Left cardiac atrium (tissue), 4 donors: ENCODE measurements at places on chromosomes 3 and 15.

DNA sequence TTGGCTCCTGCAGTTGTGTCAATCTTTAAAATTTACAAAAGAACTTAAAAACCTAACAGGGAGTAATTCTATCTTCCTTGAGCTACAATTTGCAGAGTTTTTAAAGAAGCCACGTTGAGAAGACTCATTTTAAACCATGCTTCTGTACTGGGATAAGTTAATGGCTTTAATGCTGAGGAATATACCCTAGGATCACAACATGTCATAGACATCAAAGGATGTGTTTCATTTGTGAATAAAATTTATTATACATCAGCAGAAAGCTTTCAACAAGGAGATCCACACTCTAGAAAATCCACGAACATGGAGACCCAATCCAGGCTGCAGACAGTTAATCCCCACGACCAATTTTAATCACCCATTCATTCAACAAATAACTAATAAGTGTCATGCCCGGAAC, 297.2 kb downstream of the MAGI1 start:
- DNase-seq, result no peak

GRCh38 chr3:98892263-98892662, 9.2 kb downstream of the DCBLD2 start:
- DNase-seq, result no peak

GRCh38 chr3:119293105-119293870, 895 bp upstream of the ARHGAP31 start:
- DNase-seq, result no peak

DNA sequence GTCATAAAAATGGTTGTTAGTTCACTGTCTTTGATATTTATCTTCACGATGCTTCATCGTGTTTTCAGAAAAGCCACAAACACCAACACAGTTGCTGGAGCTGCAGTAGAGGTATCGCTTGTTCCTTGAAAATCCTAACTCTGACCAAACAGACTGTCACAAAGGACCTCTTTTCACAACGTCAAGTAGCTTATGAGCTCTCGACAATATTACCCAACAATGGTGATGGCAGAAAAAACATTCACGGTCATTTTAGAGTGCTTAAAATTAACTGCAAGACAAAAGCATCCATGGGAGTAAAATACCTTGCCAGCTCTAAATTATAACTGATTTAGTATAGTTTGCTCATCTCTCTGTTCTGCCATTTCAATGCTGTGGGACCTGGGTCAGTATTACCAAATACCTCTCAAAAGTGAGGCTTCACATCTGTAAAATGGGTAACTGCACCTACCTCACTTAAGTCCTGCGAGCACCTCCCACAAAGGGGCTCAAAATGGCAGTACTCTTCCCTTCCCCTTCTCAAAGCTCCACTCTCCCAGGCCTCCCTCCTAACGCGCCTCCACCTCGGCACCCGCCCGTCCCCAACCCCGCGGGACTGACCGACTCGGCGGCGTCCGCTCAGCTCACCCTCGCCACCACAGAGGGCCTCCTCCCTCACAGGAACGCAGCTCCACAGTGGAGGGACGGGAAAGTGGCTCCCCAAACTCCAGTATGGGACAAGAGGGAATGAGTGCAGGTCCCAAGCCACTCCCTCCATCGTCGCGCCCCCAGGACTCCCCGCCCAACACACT, 546 bp downstream of the TRIM59 start:
- no peak for DNase-seq

DNA sequence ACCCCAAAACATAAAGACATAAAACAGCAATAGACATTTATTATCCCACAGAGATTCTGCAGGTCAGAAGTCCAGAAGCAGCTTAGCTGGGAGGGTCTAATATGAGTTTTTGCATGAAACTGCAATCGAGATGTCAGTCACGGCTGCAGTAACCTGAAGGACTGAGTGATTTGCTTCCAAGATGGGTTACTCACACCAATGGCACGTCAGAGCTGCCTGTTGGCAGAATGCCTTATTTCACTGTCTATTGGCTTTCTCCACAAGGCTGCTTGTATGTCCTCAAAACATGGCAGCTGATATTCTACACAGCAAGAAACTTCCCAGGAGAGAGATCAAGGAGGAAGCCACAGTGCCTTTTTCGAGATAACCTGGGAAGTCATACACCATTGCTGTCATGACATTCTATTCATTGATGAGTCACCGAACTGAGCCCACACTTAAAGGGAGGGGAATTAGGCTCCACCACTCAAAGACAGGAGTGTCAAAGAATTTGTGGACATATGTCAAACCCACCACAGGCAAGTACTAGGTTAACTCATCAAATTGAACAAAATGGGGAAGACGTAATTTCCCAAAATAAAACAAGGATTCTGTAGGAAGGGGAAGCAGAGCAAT, 122.2 kb downstream of the SYNPR start:
- DNase-seq, result no peak

DNA sequence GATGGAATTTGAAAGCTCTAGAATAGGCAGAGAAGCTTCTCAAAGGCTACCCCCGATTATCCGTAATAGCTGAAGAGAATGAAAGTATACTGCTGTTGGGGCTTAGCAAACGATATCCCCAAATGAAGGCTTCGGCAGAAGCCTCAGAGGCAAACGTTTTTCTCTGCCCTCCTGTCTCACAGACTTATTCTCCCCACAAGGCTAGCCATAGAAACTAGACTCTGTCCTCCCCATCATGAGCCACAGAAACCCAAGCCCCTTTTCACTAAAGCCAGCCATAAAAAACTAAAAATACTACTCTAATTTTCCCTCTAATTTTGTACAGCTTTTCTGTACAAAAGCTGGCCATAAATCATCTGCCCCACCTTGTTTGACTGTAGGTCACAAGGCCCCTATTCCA, 413.4 kb upstream of the CFAP20DC start:
- no peak for DNase-seq

DNA sequence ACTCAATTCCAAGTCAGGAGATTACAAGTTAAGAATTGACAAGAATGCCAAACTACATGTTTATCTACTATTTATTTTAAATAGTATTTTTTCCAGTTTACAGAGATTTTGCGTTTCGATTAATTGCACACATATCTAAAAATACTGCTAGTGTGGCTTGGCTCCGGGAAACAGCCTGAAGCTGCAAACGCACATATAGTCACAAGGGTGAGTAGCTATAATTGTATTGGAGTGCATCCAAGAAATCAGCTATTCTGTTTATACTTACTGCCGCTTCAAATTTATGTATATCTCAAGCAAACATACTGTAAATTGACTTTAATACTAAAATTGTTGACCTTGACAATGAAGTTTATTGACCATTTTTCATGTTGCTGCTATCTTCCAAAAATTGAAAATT, 77.0 kb upstream of the PLSCR5 start:
- no peak for DNase-seq

DNA sequence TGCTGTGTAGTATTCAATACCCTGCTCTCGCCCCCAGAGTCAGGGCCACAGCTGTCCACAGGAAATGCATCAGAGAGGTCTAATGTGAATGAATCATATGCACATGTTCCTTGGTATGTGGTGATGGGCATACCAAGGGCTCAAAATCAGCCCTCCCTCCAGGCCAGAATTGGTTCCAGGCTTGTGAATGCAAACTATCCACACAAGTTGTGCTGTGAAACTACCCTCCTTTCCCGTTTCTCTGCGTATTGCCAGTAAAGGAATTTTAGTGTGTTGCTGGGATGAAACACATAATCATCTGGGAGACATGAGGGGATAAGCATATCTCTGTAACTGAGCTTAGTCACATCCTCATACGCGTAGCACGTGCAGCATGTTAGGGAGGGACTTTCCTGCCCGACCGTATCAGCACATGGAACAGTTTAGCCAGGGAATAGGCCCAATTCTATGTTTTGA, 9.2 kb upstream of the MME start:
- DNase-seq, result peak; percentile 24

DNA sequence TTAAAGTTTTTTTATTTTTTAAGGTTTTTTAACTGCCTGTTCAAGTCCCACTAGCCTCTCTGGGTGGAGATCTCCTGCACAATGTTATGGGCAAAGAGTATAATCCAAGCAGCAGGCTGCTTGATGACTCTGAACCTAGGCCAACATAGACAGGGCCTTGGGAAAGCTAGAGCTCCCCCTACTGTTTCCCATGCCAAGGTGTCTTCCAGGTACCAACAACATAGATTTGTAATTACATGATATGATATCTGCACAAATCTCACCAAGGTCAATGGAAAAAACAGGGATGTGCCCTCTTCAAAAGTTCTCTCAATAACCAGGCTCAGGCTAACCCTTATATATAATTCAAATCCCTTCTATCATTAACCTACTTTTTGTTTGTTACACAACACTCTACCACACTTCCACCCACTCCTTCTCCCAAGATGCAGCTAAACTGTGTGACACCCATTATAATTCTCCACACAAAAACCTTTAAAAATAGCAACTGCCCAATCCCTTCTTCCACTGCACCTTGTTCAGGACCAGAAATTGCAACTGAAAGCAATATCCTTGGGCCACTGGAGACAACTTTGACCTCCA, 43.8 kb downstream of the RBM15B start:
- no peak for DNase-seq

DNA sequence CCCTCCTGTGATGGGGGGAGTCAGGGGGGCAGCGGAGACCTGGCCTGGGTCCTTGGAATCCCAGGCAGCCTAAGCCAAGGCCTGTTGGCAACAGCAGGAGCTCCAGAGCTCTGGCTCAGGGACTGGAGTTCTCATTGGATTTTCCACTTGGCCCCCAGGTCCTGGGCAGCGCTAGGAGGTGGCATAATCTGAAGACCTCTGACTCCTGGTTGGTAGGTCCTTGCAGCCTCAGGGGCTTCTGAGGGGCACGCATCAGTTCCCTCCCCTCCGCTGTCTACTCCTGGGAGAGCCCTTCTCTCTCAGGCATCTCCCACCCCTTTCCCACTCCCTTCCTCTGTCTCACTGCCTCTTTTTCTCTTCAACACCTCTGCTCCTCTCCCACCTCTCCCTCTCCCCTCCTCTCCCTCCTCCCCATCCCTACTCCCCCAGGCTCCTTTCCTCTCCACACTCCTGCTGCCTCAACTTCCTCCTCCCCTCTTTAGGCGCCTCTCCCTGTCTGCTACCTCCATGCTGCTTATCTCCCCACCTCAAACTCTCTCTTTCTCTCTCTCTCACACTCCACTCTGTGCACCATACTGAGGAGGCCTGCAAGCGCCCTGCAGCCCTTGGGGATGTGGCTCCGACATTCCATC, 41.1 kb upstream of the SLC6A1 start:
- no peak for DNase-seq

GRCh38 chr3:177357352-177358090, 160.2 kb upstream of the TBL1XR1 start:
- peak; percentile 61 for DNase-seq

GRCh38 chr15:20345401-20345958, 196.1 kb downstream of the GOLGA6L6 start:
- DNase-seq, result peak; percentile 28

DNA sequence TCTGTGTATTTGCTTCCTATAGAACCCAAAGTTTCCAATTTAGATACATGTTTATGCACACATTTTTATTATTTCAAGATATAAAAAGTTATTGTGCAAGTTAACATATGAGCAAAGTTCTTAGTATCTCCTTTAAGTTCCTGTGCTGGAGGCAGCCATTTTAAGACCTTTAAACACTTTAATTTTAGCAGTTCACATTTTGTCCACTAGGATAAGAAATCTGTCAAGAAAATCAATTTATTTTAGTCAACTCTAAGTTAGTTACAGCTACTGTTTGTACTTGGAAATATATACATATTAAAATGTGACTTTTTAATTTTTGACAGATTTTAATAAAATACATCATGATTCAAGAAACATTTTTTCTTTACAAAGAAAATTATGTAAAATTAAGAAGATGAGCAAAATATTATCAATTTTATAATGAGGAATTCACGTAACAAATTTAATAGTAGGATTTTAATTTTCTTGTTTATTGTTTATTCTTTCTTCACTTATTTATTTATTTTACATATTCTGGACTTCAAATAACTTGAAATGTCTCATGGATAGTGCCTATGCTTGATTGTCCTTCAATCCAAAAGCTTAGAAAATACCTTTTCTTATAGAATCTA, 402.6 kb upstream of the GBE1 start:
- no peak for DNase-seq

- DNase-seq, result no peak
Measured at GRCh38 chr3:14925729-14926591, 21.4 kb upstream of the NR2C2 start.

DNA sequence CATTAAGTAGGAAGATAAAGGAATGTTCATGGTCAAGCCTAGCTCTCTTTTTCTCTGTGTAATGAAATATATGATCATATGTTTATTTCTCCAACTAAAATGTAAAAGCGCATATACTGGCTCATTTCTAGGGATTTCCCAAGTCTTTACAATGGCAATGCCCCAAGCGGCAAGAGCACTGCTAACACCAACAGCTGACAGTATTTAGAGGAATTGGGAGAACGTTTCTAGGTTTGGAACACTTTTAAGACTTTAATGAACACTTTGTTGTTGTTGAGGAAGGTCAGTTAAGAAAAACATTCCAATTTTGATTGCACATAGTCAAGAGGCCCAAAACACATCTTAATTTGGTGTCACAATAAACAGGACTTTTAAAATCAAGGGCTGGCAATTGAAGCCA, 132.7 kb downstream of the ATP8B4 start:
- no peak for DNase-seq

GRCh38 chr3:48784426-48785120, 63.1 kb downstream of the PRKAR2A start:
- no peak for DNase-seq

GRCh38 chr15:49908236-49908932, 210.6 kb downstream of the ATP8B4 start:
- no peak for DNase-seq

GRCh38 chr3:43273416-43273815, 12.9 kb upstream of the SNRK start:
- DNase-seq, result no peak
